Activated CD8-positive, alpha-beta memory T cell treated with anti-CD3 and anti-CD28 coated beads, Interleukin-2, amount 50 U/mL, for 4 hours (primary cell): ENCODE measurements at places on chromosomes 13 and 19.

DNA sequence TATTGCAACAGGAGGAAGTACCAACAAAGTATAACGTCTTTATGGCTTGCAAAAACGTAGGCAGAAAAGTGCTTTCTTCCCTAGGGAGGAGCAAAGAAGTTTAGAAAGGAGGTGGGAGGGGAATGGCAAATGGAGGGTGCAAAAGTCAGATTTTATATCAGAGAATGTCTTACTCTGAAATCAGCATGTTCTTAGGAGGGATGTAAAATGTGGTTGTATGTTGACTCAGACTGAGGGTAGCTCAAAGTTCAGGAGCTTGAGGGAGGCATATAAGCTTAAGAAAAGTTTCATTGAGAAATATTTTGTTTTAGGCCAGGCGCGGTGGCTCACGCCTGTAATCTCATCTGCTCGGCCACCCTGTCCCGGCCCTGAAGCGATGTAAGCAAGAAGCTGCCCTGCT is 1.7 kb downstream of the ZNF90 start:
- no peak for DNase-seq

DNA sequence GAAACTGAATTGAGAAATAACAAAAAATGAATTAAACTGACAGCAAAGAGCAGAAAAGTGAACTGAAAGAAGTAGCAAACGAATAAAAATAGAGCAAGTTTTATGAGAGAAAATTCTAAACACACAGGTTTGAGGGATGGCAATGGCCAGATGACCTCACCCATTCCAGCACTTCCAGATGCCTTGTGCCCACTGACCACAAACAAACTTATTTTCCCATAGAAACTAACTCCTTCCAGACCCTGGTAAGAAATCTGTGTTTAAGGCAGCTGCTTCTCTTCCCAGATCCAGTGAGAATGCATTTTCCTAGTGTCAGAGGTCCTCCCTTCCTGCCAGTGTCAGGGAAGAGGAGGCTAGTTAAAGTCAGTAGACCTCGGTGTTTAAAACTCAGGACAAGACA is 51.7 kb downstream of the RXFP2 start:
- DNase-seq, result no peak

DNA sequence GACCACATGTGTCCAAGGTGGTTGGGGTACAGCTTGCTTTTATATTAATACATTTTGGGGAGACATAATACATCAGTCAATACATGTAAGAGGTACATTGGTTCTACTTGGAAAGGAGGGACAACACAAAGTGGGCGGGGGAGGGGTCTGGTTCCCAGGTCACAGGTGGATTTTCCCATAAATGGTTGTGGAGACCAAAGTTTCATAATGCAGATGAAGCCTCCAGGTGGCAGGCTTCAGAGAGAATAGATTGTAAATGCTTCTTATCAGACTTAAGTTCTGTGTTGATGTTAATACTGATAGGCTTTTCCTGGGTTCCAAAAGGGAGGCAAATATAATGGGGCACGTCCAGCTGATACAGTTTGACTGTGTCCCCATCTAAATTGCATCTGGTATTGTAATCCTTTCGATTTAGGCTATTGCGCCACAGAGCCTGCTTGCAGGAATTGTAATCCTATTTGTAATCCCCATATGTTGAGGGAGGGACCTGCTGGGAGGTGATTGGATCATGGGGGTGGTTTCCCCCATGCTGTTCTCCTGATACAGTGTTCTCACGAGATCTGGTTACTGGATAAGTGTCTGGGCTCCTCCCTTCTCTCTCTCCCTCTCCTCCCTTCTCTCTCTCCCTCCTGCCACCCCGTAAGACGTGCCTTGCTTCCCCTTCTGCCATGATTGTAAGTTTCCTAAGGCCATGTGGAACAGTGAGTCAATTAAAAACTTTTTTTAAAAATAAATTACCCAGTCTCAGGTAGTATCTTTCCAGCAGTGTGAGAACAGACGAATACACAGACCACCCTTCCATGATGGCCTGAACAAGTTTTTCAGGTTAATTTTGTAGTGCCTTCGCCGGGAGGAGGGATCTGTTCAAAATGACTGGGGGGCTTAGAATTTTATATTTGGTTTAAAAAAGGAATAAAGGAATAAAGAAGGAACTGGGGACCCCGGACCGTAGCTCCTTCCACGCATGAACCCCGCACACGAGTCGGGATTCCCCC is 44.9 kb downstream of the ZNF823 start:
- no peak for DNase-seq

GRCh38 chr19:35225951-35226350 is 2.6 kb downstream of the FAM187B start:
- DNase-seq, result no peak

DNA sequence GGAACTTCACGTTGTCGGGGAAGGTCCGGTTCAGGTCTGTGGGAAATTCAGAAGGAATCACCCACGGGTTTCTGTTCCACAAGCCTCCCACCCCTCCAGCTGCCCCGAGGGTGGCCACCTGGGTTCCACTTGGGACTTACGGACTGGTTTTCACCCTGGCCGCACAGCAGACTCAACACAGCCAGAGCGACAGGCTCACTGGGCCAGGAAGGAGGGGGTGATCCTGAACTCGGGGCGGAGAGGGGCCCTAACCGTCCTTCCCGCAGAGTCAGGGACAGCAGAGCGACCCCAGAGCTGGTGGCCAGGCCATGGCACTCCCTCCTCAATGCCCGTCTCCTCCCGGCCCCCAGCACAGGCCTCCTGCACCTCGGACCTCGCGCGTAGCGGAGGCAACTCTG is 13.0 kb downstream of the GRTP1 start:
- no peak for DNase-seq

GRCh38 chr19:40134866-40135265 is 44.1 kb upstream of the ZNF780A start:
- no peak for DNase-seq

DNA sequence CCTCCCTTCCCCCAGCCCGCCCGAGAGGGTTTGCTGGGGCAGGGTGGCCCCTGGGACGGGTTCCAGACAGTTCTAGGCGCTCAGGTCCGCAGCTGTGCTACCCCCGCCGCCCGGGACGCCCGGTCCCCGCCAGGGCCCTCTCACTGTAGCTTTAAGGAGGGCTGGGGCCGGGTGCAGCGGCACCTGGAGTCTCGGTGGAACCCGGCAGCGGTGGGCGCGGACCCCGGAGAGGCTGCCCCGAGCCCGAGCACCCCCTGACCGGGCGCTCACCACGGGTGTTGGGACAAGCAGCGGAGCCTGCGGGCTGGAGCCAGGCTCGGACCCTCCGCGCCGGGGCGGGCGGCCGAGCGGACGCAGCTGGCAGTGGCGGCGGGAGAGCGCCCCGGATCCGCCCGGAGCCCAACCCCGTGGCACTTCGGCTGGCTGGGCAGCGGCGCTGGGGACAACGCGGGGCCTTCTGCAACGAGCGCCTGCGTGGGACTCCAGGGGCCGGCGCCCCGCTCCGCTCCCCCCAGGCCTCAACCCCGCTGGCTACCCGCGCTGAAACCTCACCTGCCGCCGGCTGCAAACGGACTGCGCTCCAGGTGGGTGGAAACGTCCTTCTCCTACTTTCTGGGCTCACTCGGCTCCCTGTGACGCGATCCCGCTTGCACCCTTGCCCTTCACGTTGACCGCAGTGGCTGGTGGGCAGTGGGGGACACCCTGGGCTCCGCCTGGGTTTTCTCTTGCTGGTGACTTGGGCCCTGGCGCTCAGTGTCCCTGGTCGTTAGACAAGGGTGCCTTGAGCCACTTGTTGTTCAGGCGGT is 81.1 kb downstream of the ZNF429 start:
- peak; percentile 24 for DNase-seq

GRCh38 chr13:28528848-28529247 is 33.9 kb upstream of the FLT1 start:
- no peak for DNase-seq

DNA sequence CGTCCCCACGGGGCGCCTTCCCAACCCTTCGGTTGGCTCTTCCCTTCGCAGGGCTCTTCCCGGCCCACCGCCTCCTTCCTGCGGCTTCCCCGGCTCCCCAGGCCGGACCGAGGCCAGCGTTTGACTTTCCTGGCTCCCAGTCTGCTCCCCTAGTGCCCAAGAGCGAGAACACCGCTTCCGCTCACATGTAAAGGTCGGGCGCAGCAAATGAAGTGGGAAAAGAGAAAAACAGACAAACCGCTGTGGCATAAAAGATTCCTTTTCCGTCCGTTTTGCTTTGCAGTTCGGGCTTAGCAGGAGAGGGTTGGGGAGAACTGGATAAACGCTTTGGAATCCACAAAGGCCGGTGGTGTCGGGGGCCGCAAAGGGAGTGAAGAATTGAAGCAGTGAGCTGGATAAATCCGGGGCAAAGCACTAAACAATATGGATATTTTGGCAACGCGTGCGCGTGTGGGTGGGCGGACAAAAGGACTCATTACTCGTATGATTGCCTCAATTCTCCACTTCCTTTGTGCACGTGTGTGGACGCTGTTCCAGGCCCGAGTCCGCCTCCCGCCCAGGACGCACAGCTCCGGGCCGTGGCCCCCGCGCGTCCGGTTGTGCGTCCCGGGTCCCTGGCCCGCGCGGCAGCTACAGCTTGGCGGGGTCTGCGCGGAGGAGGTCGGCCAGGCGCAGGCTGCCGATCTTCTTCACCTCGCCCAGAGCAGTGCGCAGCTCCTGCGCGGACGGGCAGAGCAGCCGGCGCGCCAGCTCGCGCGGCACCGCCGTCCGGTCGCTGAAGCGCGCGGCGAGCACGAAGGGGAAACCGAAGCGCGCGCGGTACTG is 8.6 kb upstream of the CDX2 start:
- no peak for DNase-seq

DNA sequence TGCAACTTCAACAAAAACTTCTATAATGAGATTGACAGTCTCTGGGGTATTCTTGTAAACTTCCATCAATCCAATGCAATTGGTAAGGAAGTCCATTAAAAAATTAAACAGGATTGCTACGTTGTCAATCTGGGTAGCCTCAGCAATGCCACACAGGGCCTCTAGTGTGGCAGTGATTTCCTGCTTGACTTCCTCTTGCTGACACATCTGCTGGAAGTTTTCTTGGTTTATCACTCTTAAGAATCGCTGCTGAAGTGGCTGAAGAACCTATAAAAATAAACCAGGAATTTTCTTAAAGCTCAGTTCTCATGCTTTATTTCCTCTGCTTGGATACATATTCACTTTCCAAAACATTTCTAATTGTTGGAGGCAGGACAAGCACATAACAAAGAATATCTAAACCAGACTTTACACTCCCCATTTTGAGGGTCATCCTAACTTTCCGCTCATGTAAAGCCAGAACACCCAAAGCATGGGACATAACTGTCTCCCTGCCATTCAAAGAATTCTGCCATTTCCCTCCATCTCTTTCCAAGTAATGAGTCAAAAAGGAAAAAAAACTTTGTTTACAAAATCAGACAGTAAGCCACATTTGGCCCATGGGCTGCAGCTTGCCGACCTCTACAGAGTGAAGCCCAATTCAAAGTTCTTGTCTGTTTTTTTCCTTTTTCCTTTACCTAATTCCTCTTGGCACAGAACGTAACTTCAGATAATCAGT is 23.2 kb upstream of the EEF1AKMT1 start:
- no peak for DNase-seq

- peak; percentile 11 for DNase-seq
Observed at GRCh38 chr19:407511-408440, 1.2 kb downstream of the C2CD4C start.

- DNase-seq, result no peak
Observed at GRCh38 chr13:102872131-102872530, 26.3 kb downstream of the ERCC5 start.

GRCh38 chr19:36169084-36169760 is 17.0 kb upstream of the COX7A1 start:
- no peak for DNase-seq

GRCh38 chr13:107450931-107451330 is 764.4 kb downstream of the LIG4 start:
- DNase-seq, result no peak

GRCh38 chr19:10712045-10712444 is 5.8 kb upstream of the DNM2 start:
- no peak for DNase-seq

DNA sequence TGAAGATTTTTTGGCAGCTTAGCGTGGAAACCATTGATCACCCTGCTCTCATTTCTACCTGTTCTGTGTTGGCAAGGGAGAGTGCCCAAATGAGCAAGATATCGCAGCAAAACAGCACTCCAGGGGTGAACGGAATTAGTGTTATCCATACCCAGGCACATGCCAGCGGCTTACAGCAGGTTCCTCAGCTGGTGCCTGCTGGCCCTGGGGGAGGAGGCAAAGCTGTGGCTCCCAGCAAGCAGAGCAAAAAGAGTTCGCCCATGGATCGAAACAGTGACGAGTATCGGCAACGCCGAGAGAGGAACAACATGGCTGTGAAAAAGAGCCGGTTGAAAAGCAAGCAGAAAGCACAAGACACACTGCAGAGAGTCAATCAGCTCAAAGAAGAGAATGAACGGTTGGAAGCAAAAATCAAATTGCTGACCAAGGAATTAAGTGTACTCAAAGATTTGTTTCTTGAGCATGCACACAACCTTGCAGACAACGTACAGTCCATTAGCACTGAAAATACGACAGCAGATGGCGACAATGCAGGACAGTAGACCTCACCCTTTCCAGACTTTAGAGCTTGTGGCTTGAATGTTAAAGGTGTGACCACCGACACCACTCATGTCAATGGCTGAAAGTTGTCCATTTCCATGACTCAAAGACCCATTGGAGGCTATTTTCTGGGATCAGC is 5.8 kb downstream of the CEBPG start:
- DNase-seq, result no peak
